Osteoblast (primary cell): ENCODE measurements at places on chromosomes 13 and 19. TPM values are rescaled to one million over a fixed set of nuclear protein-coding genes. Genes with fewer than 3 reads are reported as not detected.

DNA sequence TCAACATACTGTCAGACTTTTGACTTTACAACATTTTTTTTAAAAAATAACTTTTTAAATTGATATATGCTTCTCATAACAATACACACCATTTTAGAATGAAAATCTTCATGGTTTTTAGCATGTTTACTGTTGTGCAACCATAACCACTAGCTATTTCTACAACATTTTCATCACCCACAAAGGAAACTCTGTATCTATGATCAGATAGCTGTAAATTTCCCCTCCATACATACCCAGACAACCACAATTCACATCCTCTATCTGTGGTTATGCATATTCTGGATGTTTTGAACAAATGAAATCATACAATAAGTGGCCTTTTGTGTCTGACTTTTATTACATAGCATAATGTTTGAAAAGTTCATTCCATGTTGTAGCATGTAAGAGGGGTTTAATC, 1666.0 kb downstream of the EFNB2 start:
- H3K4me1 ChIP-seq: no peaks in the 10 kb centered on the region
- no peaks in the 10 kb centered on the region for H3K36me3 ChIP-seq
- no peak for DNase-seq
- H3K4me3 ChIP-seq: no peak overlapping the region
- H3K27me3 ChIP-seq: no peaks in the 10 kb centered on the region

GRCh38 chr19:41298348-41298964, 11.5 kb upstream of the CCDC97 start:
- H3K4me1 ChIP-seq: peaks cover 34% of the 10 kb centered on the region
- H3K27me3 ChIP-seq: no peaks in the 10 kb centered on the region
- no peak overlapping the region for H3K4me3 ChIP-seq
- peaks cover 88% of the 10 kb centered on the region for H3K36me3 ChIP-seq
- peak; percentile 96 for DNase-seq

PDE4A gene
- 5.1 and 8.3 TPM in 2 replicates for total RNA-seq

FCER2 gene
- total RNA-seq: not detected in 2 replicates

RELB gene
- total RNA-seq: 8.5 and 9.8 TPM in 2 replicates

- H3K4me3 ChIP-seq: no peak overlapping the region
- no peak overlapping the region for H3K27ac ChIP-seq
- peaks cover 5% of the 10 kb centered on the region for H3K4me1 ChIP-seq
- no peaks in the 10 kb centered on the region for H3K27me3 ChIP-seq
- H3K36me3 ChIP-seq: no peaks in the 10 kb centered on the region
Measured at GRCh38 chr19:53812335-53812734, 11.8 kb downstream of the NLRP12 start.

DNA sequence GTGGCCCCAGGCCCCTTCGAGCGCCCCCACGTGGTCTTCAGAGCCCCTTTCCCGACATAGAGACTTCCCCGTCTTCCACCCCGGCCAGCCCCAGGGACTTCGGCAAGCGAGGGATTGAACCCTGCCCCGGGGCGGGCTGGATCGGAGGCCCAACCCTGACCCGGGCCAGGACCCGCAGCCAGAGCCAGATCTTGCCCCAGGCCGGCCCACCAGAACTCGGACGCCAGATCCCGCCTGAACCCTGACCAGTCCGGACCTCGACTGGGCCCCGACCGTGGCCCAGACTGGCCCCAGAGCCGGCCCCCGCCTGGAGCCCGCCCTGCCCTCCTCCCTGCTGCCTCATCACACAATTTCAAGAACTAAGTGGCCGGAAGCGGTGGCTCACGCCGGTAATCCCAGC, 253 bp upstream of the TPTE2 start:
- H3K4me3 ChIP-seq: no peak overlapping the region
- H3K4me1 ChIP-seq: no peaks in the 10 kb centered on the region
- no peak overlapping the region for H3K27ac ChIP-seq
- H3K27me3 ChIP-seq: no peaks in the 10 kb centered on the region

DNA sequence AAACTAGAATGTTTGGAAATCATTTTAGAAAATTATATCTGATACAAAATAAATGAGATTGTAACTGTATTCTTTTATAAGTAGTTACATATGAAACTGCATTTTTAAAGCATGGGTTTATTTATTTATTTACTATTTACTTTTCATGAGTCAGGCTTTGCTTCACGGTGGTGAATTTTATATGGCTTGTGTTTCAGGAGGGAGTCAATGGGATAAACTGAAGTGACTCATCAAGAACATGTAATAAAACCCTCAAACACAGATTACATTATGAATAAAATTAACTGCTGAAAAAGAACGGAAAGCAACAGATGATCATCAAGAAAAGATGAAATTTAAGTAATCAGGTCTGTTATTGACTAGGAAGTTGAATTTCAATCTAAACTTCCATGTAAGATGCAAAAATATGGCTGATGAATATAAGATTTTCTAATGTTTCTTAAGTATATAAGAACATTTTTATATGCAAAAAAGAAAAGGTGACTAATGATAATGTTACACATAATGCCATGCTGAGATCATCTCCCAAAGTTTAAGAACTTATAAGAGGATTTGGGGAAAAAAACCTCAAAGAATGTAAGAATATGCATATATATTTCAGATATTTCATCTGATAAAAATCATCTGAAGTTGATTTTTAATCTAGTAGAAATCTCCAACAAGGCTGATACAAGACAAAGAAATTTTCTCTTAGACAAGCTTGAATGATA, 383.6 kb downstream of the SLITRK1 start:
- H3K36me3 ChIP-seq: no peaks in the 10 kb centered on the region
- DNase-seq: no peak
- peaks cover 8% of the 10 kb centered on the region for H3K4me1 ChIP-seq

RBM42 gene
- total RNA-seq: 36.2 and 45.2 TPM in 2 replicates

- H3K27ac ChIP-seq: no peak overlapping the region
- no peaks in the 10 kb centered on the region for H3K36me3 ChIP-seq
- DNase-seq: no peak
- H3K4me3 ChIP-seq: no peak overlapping the region
- no peaks in the 10 kb centered on the region for H3K4me1 ChIP-seq
Measured at GRCh38 chr13:80242728-80243427, 98.0 kb downstream of the SPRY2 start.

DNA sequence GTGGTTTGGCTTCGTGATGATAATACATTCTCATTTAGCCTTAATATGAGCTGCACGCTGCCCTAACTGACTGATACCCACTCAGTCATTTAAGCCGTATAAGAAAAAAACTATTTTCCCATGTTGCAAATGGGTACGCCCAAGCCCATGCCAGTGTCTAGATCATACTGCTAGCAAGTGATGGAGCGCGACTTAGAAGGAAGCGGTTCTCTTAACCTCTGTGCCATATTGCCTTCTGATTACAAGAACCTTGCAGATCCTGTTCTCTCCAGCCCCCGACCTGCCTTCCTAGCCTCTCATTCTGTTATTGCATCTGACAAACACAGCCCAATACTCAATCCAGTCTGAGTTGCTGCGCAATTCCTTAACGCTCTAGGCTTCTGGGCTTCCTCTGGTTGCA, 603 bp downstream of the GPALPP1 start:
- H3K27ac ChIP-seq: peak overlapping the region; percentile 96
- H3K4me1 ChIP-seq: peaks cover 22% of the 10 kb centered on the region
- peak; percentile 68 for DNase-seq

ZNF175 gene
- total RNA-seq: 6.2 and 7.6 TPM in 2 replicates

- H3K4me1 ChIP-seq: peaks cover 9% of the 10 kb centered on the region
- no peak overlapping the region for H3K4me3 ChIP-seq
- H3K27me3 ChIP-seq: no peaks in the 10 kb centered on the region
- peaks cover 43% of the 10 kb centered on the region for H3K36me3 ChIP-seq
- no peak overlapping the region for H3K27ac ChIP-seq
Measured at GRCh38 chr13:27259831-27260230, 8.5 kb downstream of the RPL21 start.

DNA sequence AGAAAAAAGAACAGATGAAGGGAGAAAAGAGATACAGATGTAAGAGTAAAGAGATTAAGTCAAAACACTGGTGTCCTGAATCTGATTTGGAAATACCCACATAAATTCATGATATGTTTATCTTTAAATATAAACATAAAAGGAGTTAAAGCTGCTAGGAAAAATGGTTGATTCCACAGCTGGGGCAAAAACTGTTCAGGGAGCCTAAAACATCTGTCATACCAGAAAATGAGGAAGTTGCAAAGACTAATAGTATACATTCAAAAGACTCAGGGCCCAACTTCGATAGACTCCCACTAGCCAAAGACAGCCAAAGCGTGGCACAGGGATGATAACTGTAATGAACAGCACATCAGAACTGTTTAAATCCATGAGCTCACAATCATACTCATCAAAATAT, 62.0 kb downstream of the ABCC4 start:
- H3K4me1 ChIP-seq: no peaks in the 10 kb centered on the region
- no peaks in the 10 kb centered on the region for H3K27me3 ChIP-seq
- H3K36me3 ChIP-seq: no peaks in the 10 kb centered on the region
- DNase-seq: no peak
- no peak overlapping the region for H3K27ac ChIP-seq

- H3K27ac ChIP-seq: no peak overlapping the region
- no peaks in the 10 kb centered on the region for H3K27me3 ChIP-seq
- H3K36me3 ChIP-seq: no peaks in the 10 kb centered on the region
- H3K4me3 ChIP-seq: no peak overlapping the region
Measured at GRCh38 chr13:102386461-102386860, 15.4 kb downstream of the FGF14 start.

DNA sequence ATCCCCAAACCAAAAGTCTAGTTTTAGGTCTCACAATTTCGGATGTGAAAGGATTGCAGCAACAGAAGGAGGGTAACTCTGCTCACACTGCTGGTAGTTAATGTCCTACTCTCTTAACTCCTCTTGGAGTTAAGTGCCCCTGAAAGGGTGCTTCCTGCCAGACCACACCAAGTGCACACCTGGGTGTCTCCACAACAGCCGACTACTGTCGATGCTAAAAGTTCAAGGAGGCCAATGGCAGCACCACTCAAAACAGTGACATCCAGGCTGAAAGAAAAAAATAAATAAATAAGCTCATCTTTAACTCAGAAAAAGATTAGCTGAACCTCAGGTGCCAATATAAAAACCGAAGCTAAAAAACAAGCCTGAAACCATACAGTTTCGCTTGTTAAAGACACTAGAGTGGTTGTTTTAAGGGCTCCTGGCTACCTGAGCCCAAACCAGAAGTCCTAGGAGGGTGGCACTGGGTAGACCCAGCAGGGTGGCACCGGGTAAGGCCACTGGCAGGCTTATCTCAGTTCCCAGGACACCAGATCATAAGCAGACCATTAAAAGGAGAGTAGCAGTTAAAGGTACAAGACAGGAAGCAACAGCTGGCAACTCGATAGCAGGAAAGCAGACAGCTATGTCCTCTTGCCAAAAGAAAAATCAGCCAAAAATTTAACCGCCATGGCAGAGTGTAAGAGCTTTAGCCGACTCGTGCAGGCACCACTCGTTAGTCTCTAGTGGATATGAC, 39.3 kb downstream of the BRD4 start:
- H3K4me3 ChIP-seq: no peak overlapping the region
- H3K4me1 ChIP-seq: peaks cover 50% of the 10 kb centered on the region
- no peaks in the 10 kb centered on the region for H3K27me3 ChIP-seq
- no peak for DNase-seq

GRCh38 chr19:1794424-1795172, 17.5 kb downstream of the ATP8B3 start:
- no peak for DNase-seq
- peaks cover 3% of the 10 kb centered on the region for H3K27me3 ChIP-seq
- no peak overlapping the region for H3K4me3 ChIP-seq
- H3K27ac ChIP-seq: no peak overlapping the region
- H3K4me1 ChIP-seq: no peaks in the 10 kb centered on the region

CACNG6 gene
- total RNA-seq: 0.36 TPM in 1 of 2 replicates, not detected in the other

DNA sequence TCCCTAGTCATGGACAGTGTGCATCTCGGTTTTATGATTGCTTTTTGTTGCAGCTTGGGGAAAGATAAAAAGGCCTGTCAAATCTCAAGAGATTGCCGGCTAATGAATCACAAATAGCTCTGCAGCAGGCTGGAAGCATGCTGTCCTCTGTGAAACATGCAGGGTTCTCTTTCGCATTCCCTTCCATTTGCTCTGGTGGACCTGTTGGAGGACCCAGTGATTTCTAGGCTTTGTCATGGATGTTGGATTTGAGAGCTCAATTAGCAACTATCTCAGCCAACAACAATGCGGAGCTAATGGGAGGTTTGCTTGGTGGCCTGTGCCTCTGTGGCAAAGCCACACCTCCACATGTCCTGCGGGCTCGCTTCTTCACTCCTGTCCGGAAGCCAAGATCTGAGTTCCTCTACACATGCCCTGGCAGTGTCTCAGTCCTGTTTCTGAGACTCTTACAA, 418.1 kb upstream of the ARGLU1 start:
- no peaks in the 10 kb centered on the region for H3K27me3 ChIP-seq
- no peak for DNase-seq
- no peaks in the 10 kb centered on the region for H3K36me3 ChIP-seq
- H3K27ac ChIP-seq: no peak overlapping the region
- no peak overlapping the region for H3K4me3 ChIP-seq
- no peaks in the 10 kb centered on the region for H3K4me1 ChIP-seq

ONECUT3 gene
- not detected in 2 replicates for total RNA-seq

GRCh38 chr13:70408865-70409264, 300.6 kb upstream of the KLHL1 start:
- H3K27me3 ChIP-seq: no peaks in the 10 kb centered on the region
- H3K4me1 ChIP-seq: no peaks in the 10 kb centered on the region
- H3K36me3 ChIP-seq: no peaks in the 10 kb centered on the region

LILRB5 gene
- not detected in 2 replicates for total RNA-seq

- H3K36me3 ChIP-seq: no peaks in the 10 kb centered on the region
- peak; percentile 87 for DNase-seq
- no peaks in the 10 kb centered on the region for H3K27me3 ChIP-seq
- no peak overlapping the region for H3K27ac ChIP-seq
- H3K4me3 ChIP-seq: no peak overlapping the region
- H3K4me1 ChIP-seq: peaks cover 3% of the 10 kb centered on the region
Measured at GRCh38 chr19:49712397-49712859, 21.5 kb downstream of the CPT1C start.

DNA sequence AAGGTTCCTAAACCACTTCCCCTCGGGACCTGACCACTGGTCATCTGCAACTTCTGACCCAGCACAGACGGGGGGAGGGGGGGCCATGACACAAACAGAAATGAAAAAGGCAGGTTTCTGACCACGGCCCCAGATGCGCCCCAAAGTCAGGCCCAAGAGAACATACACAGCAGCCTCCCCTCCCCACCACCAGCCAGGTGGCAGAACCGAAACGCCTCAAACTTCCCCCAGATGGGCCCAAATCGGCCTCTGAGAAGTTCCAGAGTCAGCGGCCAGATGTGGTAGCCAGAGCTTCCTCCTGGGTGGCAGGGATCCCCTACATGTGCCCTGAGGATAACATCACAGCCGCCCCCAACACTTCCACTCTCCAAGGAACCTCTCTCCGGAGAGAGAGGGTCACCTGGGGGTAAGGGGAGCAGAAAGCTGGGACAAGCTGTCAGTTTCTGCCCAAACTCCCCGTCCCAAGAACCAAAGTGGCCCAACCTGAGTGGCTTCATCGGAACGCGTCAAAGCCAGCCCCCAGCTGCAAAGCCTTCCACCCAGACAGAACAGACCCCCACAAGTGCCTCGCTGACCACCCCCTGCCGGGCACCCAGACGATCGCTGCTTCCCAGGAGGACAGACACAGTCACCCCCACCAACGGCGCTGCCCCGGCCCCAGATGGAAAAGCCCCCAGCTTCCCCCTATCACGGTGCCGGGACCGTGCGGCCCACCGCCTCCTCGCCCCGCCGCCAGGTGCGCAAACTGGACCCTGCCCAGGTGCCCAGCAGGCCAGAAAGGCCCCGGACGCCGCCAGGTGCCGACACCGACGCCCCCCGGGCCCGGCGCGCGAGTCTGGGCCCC, 800 bp downstream of the ELL start:
- H3K27me3 ChIP-seq: no peaks in the 10 kb centered on the region
- peak; percentile 69 for DNase-seq
- peak overlapping the region; percentile 98 for H3K27ac ChIP-seq
- peak overlapping the region; percentile 95 for H3K4me3 ChIP-seq
- H3K4me1 ChIP-seq: peaks cover 17% of the 10 kb centered on the region
- no peaks in the 10 kb centered on the region for H3K36me3 ChIP-seq

GRCh38 chr19:12440541-12441316, at the start of gene ZNF443:
TSS of gene ZNF443 (minus strand) at chr19:12441021. CDS start at chr19:12440914, 107 bp downstream.
- DNase-seq: peak; percentile 89
- peak within 1 kb of the TSS; percentile 85 for H3K4me3 ChIP-seq
- H3K36me3 ChIP-seq: no peaks in the 10 kb centered on the region
- no peaks in the 10 kb centered on the region for H3K4me1 ChIP-seq
- H3K27me3 ChIP-seq: no peaks in the 10 kb centered on the region
